CD4-positive, alpha-beta T cell treated with Interleukin-10 for 1 hour (primary cell): ENCODE measurements at places on chromosomes 2 and 18.

- no peak for DNase-seq
Measured at GRCh38 chr2:88636026-88636425, 8.8 kb upstream of the EIF2AK3 start.

- DNase-seq = no peak
Measured at GRCh38 chr2:65518751-65519150, 86.4 kb upstream of the SPRED2 start.

DNA sequence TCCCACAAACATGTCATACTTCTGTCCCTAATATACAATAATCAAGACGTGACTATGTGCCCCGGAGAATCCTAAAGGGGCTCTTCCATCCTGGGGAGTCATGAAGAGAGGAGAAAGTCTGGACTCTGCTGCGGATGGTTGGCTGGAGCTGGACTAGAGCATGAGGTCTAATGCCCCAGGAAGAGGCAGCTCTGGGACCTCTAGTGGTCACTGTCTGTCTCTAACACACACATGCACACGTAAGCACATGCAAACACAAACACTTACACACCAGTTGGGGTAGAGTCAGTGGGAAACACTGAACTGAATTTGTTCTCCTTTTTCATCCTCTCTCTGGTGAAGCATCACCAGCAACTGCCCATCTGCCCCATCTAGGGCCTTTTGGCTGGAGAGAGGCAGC is 271.6 kb downstream of the TDRD15 start:
- DNase-seq = no peak

DNA sequence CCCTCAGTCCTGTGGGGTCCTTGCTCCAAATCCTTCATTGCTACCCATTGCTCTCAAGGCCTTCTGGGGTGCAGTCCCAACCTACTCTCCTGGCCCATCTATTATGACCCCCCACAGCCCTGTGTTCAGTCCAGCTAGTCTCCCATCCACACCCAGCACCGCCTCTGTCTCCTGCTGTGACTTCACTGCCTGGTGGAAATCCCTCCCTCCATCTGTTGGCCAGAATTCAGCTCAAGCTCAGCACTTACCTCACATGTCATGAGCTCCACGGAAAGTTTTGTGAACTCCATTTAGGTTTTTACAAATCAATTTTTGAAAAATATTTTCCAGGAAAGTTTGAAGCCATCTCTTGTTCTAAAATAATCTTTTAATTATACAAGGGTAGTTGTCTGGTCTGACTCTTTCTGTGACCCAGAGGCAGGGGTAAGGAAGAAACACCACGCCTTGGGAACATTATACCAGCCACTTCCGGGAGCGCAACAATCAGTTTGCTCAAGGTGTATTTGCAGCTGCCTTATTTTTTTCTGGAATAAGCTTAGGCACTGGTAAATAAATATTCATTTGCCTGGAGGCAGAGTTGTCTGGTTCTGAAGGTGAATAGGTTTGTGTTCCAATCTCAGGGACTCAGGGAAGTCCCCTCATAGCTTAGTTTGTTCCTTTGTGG is 110.8 kb downstream of the VIT start:
- DNase-seq = no peak

- no peak for DNase-seq
Measured at GRCh38 chr18:43869451-43870008, 592.2 kb upstream of the SYT4 start.
